SJSA1 (cell line): ENCODE measurements at places on chromosomes 3 and 15. TPM values are rescaled to one million over a fixed set of nuclear protein-coding genes. Genes with fewer than 3 reads are reported as not detected.

Gene C3orf20
- total RNA-seq, result not detected in 2 replicates

Gene ZDHHC3
- 48.8 and 55.3 TPM in 2 replicates for total RNA-seq

Gene C3orf22
- total RNA-seq, result not detected in 2 replicates

DNA sequence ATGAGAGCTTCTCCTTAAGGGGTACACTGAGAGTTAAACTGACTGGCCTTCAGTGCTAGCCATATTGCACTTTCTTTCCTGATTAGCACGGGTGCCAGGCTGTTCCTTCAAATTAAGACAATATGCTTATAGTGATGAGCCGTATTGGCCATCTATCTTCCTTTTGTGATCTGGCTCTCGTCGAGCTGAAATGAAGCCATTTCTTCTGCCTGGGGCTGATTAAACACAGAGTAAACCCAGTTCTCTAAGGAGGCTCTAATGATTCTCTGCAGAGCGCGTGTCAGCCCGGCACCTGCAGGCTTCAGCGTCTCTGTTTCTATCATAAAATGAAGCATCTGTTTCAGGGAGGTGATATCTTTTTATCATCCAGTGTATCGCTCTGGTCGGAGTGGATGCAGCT, 107.5 kb upstream of the NR2F2 start:
- H3K36me3 ChIP-seq, result no peaks in the 10 kb centered on the region
- no peaks in the 10 kb centered on the region for H3K4me1 ChIP-seq
- no peak overlapping the region for H3K4me3 ChIP-seq
- no peak for DNase-seq
- no peaks in the 10 kb centered on the region for H3K27me3 ChIP-seq

DNA sequence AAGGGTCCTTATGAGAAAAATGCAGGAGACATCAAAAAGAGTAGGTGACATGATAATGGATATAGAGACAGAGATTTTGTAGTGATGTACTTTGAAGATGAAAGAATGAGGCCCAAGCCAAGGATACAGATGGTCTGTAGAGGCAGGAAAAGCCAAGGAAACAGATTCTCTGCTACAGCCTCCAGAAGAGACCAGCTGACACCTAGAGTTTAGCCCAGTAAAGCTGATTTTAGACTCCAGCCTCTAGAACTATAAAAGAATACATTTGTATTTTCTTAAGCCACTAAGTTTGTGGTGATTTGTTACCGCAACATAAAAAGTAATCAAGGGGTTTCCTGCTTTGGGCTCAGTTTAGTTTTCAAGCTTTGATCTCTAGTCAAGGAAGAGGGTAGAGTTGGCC, 64.8 kb downstream of the STRIT1 start:
- H3K4me3 ChIP-seq, result no peak overlapping the region
- H3K36me3 ChIP-seq, result no peaks in the 10 kb centered on the region
- no peaks in the 10 kb centered on the region for H3K27me3 ChIP-seq
- no peak for DNase-seq

DNA sequence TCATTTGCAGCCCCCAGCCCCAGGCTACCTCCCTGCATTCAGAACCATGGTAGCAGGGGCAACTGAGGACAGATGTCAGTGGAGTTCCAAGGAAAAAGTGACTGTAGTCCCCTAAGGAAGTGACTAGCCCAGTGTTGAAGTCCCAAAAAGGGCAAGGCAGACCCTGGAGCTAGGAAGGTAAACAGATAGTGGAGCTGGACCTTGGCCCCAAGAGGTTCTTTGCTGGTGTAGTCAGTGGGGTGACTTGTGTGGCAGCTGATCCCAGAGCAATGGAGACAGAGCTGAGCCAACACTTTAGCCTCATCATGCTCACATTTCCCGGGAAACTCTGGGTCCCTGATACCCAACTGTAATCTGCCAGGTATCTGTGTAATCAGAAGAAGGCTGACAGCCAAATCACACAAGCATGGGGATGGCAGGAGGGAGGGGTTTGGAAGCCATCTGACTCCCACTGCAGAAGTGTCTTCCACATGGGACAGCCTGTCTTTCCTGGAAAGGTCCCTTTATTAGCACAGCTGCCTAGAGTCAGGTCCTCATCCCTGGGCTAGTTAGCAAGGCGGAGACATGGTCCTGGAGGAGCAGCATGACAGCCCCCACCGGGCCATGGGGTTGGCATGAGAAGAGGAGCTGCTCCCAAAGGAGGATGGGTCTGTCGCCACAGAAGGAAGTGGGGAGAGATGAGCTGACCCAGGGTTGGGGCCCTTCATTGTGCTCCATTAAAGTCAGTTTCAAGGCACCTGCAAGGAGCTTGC, 39.8 kb downstream of the PXYLP1 start:
- H3K36me3 ChIP-seq, result no peaks in the 10 kb centered on the region
- peaks cover 8% of the 10 kb centered on the region for H3K4me1 ChIP-seq
- no peak overlapping the region for H3K4me3 ChIP-seq
- H3K27ac ChIP-seq, result no peak overlapping the region
- no peaks in the 10 kb centered on the region for H3K27me3 ChIP-seq

GRCh38 chr15:32824777-32825176, 107.0 kb downstream of the GREM1 start:
- H3K4me3 ChIP-seq, result peak overlapping the region; percentile 8
- no peaks in the 10 kb centered on the region for H3K36me3 ChIP-seq
- H3K4me1 ChIP-seq, result peaks cover 61% of the 10 kb centered on the region
- H3K27ac ChIP-seq, result peak overlapping the region; percentile 88

- H3K4me3 ChIP-seq, result no peak overlapping the region
- H3K27ac ChIP-seq, result peak overlapping the region; percentile 87
- peaks cover 87% of the 10 kb centered on the region for H3K36me3 ChIP-seq
- DNase-seq, result peak; percentile 82
- H3K27me3 ChIP-seq, result no peaks in the 10 kb centered on the region
- peaks cover 59% of the 10 kb centered on the region for H3K4me1 ChIP-seq
Measured at GRCh38 chr3:53238051-53238850, 17.6 kb downstream of the TKT start.

- no peak overlapping the region for H3K4me3 ChIP-seq
- H3K27ac ChIP-seq, result no peak overlapping the region
- H3K27me3 ChIP-seq, result no peaks in the 10 kb centered on the region
Measured at GRCh38 chr3:165797551-165797950, 39.7 kb downstream of the BCHE start.

GRCh38 chr3:97694876-97695275, 69.7 kb upstream of the ARL6 start:
- no peak overlapping the region for H3K4me3 ChIP-seq
- no peak for DNase-seq
- no peak overlapping the region for H3K27ac ChIP-seq
- H3K27me3 ChIP-seq, result no peaks in the 10 kb centered on the region
- no peaks in the 10 kb centered on the region for H3K36me3 ChIP-seq

DNA sequence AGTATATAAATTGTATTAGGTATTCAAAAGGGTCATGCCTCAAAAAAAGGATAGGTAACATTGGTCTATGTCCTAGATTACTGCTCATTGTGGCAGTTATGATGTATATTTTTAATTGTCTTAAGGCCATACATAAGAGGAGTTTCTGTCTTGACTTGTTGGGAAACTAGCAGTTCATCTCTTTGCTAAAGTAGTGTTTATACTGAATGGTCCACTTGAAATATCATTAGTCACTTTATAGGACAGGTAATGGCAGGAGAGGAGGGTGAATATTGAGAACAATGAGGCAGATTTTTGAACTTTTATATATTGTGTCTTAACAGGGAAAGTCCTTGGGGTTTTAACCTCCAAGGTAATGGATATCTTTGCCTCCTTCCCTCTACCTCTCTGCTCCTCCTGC, 58.4 kb downstream of the TP63 start:
- DNase-seq, result no peak
- H3K36me3 ChIP-seq, result no peaks in the 10 kb centered on the region
- H3K4me1 ChIP-seq, result peaks cover 11% of the 10 kb centered on the region
- H3K4me3 ChIP-seq, result no peak overlapping the region
- no peak overlapping the region for H3K27ac ChIP-seq
- no peaks in the 10 kb centered on the region for H3K27me3 ChIP-seq

GRCh38 chr3:120357807-120358206, 8.7 kb upstream of the LRRC58 start:
- no peaks in the 10 kb centered on the region; the same call in 1 of the 2 replicates for H3K27me3 ChIP-seq
- H3K4me1 ChIP-seq, result no peaks in the 10 kb centered on the region
- no peak overlapping the region for H3K4me3 ChIP-seq
- H3K36me3 ChIP-seq, result no peaks in the 10 kb centered on the region
- DNase-seq, result no peak

DNA sequence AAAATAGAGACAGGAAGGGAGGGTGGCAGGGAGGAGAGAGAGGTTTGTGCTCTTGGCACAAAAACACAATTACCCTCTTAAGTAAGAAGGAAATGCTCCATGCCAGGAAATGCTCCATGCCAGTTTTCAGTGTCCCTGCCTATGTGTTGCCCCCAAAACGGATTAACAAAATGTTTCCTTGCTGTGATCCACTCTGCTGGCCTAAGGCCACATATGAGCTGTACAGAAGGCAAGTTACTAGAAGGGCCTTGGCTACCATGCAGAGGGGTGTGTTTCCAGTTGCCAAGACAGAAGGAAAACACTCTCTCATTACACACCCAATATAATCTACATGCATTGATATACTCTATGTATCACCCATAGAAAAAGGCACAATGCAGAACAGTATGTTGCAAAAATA, 98.2 kb upstream of the PTPRG start:
- H3K27me3 ChIP-seq, result no peaks in the 10 kb centered on the region
- H3K27ac ChIP-seq, result no peak overlapping the region
- H3K4me3 ChIP-seq, result no peak overlapping the region
- DNase-seq, result no peak
- no peaks in the 10 kb centered on the region for H3K36me3 ChIP-seq
- no peaks in the 10 kb centered on the region for H3K4me1 ChIP-seq

DNA sequence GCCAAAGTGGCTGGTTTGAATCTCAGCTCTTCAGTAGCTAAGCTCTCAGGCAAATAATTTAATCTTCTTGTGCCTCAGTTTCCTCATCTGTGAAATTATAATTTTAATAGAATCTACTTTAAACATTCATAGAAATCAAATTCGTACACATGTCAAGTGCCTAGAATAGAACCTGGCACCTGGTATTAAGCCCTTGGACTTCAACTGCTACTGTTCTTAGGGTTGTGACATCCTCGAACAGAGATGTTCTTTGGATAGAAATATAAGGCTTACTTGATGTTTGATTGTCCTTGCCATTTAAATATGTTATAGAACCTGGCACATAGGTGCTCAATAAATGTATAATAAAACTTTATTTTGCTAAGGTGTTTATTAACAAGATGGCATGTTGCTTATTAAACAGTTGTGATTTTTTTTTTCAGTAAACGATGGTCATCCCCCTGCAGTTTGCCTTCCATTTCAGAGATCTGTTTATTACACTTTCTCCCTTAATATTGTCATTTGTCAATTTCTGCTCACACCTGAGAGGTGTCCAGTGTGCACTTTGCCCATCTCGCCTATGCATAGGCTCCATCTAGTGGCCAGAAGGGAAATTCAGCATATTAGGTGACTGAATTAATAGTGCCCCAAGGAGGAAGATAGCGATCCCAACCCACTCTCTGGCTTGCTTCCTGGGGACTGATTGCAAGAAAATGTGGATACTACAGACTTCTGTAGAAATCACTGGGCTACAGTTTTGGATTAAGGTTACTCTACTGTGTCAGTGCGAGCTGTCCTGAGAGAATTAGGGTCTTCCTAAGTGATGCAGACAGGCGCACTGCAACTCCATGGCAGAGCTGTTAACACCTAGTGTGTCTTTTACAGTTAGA, 10.7 kb downstream of the IGF1R start:
- no peaks in the 10 kb centered on the region for H3K27me3 ChIP-seq
- DNase-seq, result no peak
- no peaks in the 10 kb centered on the region for H3K36me3 ChIP-seq
- no peak overlapping the region for H3K4me3 ChIP-seq
- H3K27ac ChIP-seq, result no peak overlapping the region
- peaks cover 5% of the 10 kb centered on the region for H3K4me1 ChIP-seq

- H3K4me3 ChIP-seq, result no peak overlapping the region
- no peak for DNase-seq
- H3K27me3 ChIP-seq, result no peaks in the 10 kb centered on the region
- H3K36me3 ChIP-seq, result peaks cover 63% of the 10 kb centered on the region
Measured at GRCh38 chr15:52557274-52557641, 11.6 kb downstream of the ARPP19 start.

DNA sequence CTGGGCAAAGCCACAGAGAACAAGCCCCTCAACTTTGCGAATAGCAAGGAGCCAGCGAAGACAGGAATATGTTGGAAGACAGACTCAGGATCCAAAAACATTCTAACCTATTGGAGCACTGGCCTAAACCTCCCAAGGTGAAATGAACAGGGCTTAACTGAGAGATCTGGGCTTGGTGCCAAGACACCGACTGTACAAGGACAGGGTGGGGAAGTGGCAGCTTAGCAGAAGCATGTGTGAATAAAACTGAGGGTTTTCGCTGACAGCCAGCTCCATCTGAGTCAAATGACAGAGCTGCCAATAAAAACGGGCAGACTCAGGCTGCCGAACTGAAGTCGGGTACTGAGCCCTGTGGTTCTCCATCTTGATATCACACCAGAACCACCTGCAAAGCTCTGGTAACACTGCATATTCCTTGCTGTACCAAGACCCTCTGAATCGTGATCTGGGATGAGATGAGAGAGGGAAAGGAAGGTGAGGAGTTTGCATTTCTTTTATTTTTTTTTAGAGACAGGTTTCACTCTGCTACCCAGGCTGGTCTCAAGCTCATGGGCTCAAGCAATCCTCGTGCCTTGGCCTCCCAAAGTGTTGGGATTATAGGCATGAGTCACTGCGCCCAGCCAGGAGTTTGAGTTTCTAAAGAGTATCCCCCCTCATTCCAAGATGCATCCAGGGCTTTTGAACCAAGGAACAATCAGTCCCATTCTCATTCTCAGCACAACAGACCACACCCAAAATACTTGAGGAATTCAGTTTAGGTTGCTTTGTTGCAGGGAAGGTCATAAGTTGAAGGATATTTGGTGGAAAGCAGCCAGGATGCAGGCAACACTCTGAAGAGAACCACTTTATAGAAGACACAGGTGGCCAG, 6.0 kb upstream of the PLCB2 start:
- peak; percentile 68 for DNase-seq
- peak overlapping the region; percentile 36; the same call in 1 of the 2 replicates for H3K27ac ChIP-seq
- H3K36me3 ChIP-seq, result no peaks in the 10 kb centered on the region
- peaks cover 40% of the 10 kb centered on the region for H3K4me1 ChIP-seq
- H3K27me3 ChIP-seq, result no peaks in the 10 kb centered on the region

- DNase-seq, result no peak
- no peaks in the 10 kb centered on the region for H3K4me1 ChIP-seq
- no peaks in the 10 kb centered on the region for H3K27me3 ChIP-seq
Measured at GRCh38 chr15:99682455-99682854, 50.8 kb downstream of the LYSMD4 start.
